ENCODE measurements at places on chromosomes 1 and 21. TPM values are rescaled to one million over a fixed set of nuclear protein-coding genes. Genes with fewer than 3 reads are reported as not detected.

DNA sequence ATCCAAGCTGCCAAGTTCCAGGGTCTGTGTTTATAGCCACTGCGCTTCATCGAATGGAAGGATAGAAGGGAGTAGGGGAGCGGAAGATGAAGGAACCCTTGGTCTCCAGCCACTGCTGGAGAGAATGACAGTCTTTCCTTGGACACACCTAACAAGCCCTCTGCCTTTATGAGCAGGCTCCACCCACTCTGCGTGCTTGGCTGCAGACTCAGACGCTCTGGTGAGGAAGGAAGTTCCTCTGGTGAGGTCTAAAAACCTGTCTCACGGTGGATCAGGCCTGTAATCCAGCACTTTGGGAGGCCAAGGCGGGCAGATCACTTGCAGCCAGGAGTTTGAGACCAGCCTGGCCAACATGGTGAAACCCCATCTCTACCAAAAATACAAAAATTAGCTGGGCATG, 55.4 kb downstream of the MATN1 start:
- no peak for DNase-seq

- no peak for DNase-seq
Observed at GRCh38 chr1:85262985-85263384, 3.5 kb upstream of the C1orf52 start.

Gene SMPDL3B
- not detected for total RNA-seq

DNA sequence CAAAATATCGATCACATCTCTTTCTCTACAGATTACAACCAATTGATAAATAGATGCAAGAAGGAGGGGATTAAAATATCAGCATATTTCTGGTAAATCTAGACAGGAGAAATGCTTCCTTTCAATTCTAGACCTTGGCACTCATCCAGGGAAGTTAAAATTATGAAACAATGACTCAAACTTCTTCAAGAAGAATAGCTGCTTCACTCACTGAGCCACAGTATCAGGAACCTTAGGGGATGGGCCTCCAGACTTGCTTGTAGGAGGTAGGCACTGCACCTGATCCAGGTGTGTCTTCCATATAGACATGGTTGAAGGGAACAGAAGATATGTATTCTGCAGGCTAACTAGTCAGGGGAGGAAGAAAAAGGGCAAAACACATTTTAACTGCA, 9.8 kb downstream of the SLAMF7 start:
- DNase-seq, result no peak

Gene CHAF1B
- 12.6 TPM for total RNA-seq

DNA sequence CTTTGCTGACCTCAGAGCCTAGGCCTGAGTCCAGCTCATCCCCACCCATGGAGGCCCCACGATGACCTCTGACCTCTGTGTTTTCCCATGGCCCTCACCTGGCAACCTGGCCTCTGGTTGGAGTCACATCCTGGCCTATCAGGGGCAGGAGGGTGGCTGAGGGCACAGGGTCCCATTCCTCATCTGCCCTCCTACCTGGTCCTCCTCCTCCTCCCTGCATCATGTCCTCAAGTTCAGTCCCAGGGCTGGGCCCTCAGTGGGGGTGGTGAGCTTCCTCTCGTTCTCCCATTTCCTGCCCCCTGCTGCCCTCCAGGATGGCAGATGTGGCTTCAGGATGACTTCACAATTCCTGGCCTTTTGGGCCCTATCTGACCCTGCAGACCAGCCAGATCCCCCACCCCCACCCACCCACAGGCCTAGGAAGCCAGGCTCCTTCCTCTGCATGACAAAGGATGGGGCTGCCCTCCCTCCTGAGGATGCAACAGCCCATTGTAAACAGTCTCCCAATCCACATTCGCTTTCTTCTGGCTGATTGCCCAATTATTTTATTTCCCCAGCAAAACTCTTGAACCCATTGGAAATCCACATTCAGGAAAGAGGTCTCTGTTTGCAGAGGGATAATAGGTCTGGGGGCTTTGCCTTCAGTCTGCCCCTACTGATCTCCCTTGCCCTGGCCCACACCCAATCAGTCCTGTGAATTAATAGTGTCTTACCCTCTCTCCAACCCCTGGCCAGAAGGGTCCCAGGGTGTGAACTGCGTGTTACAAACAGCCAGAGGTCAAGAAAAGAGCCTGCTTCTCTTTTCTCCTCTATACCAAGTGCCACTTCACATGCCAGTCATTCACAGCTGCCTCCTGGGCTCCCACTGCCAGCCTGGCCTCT, 10.3 kb upstream of the LEFTY1 start:
- DNase-seq, result peak; percentile 26

DNA sequence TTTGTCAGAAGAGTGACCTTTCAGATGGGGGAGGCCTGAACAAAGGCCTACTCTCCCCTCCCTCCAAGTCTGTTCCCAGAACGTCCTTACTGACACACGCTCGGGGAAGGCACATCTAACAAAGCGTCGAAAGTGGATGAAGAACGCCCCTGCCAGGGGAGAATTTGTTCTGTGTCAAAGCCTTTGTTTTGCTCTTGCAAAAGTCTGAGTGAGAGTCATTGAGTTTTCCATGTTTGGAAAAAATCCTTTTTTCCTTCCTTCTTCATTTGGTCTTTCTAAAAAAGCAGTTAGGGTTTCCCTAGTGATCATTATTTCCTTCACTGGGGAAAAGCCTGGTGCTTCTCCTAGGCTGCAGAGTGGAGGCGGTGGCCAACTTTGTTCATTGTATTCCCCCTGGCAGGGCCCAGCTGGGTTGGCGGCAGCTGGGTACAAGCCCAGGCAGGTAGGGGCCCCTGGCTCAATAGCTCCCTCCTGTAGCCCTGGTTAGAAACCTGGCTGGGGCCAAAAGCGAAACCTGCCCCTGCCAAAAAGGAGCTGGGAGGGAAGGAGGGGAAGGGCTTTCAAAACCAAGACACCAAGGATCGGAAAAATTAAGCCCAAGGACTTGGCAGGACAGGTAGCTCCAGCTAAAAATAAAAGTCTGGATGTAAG, 81.1 kb downstream of the ITPKB start:
- peak; percentile 48 for DNase-seq

Gene BSND
- not detected for total RNA-seq

DNA sequence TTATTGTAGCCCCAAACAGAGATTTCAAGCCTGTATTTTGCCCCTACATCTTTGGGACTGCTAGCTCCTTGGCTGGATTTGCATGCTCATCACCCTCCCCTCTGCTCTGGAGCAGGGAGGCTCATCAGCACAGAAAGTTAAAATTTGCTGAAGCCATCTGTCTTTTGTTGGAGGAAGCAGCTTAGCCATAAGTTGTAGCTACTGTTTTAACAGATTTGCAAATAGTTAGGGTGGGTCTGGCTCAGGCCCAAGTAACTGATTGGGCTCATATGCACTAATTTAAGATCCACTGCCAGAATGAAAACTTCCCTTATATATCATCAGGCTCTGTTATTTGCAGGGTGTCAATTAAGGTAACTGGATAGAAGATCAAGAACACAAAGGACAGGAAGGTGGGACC, 307.0 kb downstream of the ZP4 start:
- DNase-seq, result no peak

DNA sequence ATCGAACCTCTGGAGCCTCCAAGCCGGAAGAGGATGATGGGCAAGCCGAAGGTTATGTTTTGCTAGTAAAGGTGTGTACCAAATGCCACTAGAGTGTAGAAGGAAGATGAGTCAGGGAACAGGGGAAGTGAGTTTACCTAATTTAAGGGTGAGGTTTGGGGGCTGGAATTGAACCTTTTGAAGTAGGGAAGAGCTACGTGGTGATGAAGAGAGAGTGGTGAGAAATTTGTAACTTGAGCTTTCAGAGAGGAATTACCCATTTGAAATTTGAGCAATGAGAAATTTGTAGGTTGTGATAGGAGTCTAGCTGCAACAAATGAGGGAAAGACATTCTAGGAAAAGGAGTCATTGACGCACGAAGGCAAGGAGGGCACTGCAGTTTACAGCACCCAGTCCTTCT, 70.0 kb upstream of the TENT5C start:
- no peak for DNase-seq

DNA sequence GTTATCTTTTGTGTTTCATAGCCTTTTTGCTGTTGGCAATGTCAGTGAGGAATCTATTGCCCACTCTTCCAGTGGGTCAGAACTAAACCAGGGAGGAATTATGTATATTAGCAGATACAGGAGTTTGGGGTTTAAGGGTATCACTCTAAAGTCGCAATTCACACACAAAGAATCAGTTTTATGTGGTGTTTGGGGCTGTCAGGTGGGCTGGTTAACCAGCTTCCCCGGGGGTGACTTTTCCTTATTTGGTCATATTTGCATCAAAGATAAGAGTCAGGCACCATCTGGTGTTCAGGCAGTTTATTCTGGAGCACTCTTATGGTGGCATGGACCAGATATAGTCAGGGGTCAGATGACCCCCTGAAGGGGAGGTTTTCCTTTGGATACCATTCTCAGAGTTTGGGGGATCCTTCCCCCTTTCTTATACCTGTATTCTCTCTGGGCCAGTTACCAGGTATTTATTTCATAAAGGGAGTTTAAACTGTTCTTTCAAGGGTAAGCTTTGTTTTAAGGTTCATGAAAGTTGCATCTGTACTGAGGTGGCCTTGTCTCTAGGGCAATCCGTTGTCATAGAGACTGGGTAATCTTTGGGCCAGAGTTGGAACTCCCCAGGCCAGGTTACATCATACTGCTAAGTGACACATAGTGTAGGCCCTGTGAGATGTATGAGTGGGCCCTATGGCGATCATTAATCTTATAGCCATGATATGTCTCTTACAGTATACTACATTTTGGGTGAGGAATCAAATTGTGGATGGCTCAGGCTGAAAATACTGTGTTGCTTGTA, 148.2 kb downstream of the RWDD3 start:
- DNase-seq, result no peak

Measured in psoas muscle (tissue), 8 donors.